ENCODE measurements at places on chromosomes 16 and 17. TPM values are rescaled to one million over a fixed set of nuclear protein-coding genes. Genes with fewer than 3 reads are reported as not detected.

Gene KRTAP3-1
- not detected for total RNA-seq

DNA sequence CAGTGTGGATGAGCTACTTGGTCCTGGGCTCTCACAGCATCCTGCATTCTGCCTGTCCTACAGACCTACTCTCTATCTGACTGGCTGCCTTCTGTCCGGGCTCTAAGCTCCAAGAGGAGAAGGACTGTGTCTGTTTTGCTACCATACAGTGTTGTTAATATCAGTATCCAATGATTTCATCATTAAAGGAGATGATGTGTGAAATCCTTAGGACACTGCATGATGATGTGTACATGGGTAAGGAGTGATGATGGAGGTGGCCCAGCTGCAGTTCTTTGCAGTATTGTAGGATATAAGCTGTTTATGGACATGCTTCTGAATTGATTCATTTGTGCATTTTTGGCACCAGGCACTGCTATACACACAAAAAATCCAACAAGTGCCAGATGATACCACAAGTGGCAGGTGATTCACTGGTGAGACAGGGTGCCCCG is 536.9 kb upstream of the CDH11 start:
- no peak for DNase-seq

GRCh38 chr17:66507103-66507923 is 204.9 kb downstream of the PRKCA start:
- no peak for DNase-seq

DNA sequence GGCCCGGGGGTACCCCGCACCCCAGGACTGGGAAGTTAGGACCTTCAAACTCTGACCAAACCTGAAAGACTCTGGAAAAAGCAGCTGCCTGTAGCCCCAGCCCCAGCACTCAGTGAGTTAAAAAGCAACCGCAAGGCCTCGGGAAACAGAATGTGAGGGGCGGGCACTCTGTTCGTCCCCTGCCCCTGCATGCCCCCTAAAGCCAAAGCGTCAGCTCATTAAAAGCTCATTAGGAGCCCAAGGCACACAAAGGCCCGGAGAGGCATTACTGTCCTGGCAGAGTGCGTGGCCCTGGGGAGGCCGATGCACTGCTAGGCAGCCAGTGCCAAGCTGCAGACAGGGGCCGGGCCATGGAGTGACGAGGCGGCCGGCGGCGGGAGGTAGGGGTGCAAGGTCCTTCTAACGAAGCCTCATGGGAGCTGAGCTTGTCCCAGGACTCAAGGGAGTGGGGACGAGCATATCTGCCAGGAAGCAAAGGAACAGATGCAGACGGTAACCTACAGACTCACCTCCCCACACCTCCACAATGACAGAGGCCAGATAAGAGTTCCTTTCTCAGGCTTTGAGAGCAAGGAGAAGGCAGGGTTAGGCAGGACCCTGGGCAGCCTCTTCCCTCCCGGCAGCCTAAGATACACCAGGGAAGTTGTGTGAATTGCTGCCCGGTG is 116.8 kb downstream of the ENGASE start:
- DNase-seq: no peak

- no peak for DNase-seq
These were observed 47.4 kb upstream of the MEIOC start for GRCh38 chr17:44608727-44609435.

Gene GDPD3
- total RNA-seq: 5.2 TPM

Gene TP53TG3
- total RNA-seq: not detected

DNA sequence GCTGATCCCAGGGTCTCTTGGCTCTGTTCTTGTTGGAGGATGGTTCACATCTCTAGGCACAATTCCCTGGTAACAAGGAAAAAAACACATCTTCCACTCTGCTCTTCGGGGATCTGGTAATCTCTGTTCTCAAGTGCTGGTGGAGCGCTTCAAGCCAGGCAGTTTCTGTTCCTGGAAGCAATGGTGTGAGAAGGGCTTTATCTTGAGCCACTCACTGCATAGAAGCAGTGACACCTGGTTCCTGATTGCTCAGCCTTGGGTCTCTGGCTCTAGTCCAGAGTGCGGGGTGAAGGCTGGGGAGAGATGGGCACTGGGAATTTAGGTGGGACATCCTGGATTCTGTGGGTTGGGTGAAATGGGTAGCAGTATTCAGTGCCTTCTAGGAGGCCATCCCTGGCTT is 14.1 kb downstream of the AKAP1 start:
- no peak for DNase-seq

Gene MYH1
- not detected for total RNA-seq

GRCh38 chr16:19639986-19640421 is 78.0 kb downstream of the KNOP1 start:
- DNase-seq: no peak

Gene KRT33A
- not detected for total RNA-seq

Gene SLC25A11
- total RNA-seq: 20.8 TPM

- no peak for DNase-seq
These were observed 70.6 kb downstream of the IRF8 start for GRCh38 chr16:85969591-85969990.

- DNase-seq: peak; percentile 88
These were observed at the start of gene YBX2 for GRCh38 chr17:7294614-7295153. TSS of gene YBX2 (minus strand) at chr17:7294639. CDS start at chr17:7294500, 139 bp downstream.

DNA sequence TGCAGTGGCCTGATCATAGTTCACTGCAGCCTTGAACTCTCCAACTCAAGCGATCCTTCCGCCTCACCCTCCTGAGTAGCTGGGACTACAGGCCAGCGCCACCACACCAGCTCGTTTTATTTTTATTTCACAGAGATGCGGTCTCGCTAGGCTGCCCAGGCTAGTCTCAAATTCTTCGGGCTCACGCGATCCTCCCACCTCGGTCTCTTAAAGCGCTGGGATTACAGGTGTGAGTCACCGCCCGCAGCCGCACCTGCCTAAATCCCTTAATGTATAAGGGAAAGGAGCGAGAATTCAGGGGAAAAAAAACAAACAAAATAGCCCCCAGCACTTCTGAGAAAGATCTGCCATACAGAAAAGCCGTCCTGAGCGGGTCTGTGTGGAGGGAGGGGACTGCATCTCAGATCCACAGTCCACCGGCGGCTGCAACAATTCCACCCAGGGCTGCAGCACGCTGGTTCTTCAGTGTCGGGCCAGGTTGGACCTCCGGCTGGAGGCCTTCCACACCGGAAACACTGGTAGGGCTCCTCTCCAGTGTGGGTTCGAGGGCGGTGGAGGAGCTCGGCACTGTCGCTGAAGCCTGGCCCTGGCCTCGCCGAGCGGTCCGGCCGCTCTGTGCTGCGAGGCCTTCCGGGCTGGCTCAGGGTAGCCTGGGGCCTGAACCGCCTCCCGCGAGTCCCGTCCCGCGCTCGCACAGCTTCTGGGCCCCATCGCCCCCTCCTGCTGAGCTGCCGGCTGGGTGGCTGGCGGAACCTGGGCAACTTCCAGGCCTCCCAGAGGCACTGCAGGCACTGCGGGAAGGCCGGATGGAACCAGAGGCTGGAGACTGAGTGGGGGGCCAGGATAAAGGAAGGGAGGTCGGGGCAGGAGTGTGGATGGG is 7.0 kb downstream of the ZNF843 start:
- DNase-seq: no peak

Gene RBBP6
- total RNA-seq: 178 TPM

GRCh38 chr17:40598619-40599467 is 33.6 kb upstream of the CCR7 start:
- peak; percentile 94 for DNase-seq

- DNase-seq: no peak
These were observed 4.9 kb downstream of the TEX14 start for GRCh38 chr17:58686980-58687379.

Gene ZSCAN10
- 0.36 TPM for total RNA-seq

- DNase-seq: no peak
These were observed 64.6 kb downstream of the JPH3 start for GRCh38 chr16:87666919-87667318.

Gene SRCIN1
- total RNA-seq: 0.06 TPM

Gene CDH5
- not detected for total RNA-seq

DNA sequence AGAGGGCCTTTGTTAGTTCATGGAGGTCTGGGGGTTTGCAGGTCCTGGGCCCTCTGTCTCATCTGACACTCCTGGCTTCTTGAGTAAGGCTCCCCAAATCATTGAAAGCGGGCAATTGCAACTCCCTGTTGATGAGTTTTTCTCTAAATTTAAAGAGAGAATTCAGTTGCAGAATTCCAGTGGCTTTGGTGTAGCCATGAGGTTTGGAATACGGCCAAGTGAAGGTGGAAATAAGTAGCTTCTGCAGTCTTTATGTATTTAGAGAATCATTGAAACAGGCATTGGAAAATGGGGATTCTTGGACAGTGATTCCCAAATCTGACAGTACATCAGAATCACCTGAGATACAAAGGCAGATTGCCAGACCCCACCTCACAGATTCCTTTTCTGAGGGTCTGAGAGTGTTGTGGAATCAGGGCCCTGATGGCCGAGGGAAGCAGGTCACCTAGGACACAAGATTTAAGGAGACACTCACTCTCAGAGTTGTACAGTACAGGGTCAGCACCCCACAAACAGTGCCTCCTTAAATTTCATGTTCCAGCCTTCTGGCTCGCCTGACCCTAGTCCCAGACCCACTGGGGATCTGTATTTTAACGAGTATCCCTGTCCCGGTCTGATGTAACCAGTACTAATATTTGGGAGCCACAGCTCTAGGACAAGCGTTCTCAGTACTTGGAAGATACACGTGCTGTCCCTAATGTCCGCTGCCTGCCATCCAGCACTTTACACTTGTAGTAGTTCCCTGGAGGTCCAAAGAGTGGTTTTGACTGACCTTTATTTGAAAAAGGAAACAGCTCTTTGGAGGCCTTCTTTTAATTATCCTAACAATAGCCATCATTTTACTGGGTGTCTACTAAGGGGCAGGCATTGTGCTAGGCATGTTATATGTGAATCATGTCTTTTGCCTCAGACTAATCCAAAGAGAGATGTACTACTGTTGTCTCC is 37.8 kb downstream of the YPEL2 start:
- no peak for DNase-seq

Gene OTOP2
- total RNA-seq: not detected

Gene ATP2A1
- 0.56 TPM for total RNA-seq

DNA sequence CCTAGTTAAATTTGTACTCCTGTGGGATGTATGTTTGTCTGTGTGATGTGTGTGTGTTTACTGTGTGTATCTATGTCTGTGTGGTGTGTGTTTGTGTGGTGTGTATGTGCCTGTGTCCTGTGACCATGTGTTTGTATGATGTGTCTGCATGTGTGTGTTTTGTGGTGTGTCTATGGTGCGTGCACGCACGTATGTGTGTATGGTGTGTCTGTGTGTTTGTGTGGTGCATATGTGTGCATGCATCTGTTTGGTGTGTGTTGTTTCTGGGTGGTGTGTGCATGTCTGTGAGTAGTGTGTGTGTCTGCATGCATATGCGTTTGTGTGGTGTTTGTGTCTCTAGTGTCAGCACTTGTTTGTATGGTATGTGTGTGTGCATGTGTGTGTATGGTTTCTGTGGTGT is 174.2 kb upstream of the RBFOX1 start:
- DNase-seq: no peak

DNA sequence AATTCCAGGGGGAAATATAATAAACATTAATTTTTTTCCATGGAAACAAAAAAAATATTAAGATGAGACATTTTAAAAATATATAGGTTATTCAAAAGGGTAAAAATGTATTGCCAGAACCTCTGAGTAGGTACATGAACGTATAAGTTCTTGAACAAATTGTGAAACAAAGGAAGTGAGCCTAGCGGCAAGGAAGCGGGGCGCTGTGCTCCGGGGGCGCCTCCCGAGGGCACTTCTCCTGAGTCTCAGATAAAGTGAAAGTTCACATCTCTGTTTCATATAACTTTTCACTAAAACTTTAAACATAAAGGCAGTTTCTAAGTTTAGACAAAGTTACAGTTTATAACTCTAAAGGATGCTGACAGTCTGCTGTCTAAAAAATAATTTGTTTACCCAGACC is 52.3 kb downstream of the TNRC6C start:
- DNase-seq: peak; percentile 41

GRCh38 chr16:27238016-27238587 is 30.5 kb downstream of the NSMCE1 start:
- peak; percentile 59 for DNase-seq

GRCh38 chr16:59356144-59356543 is 622.0 kb upstream of the GOT2 start:
- no peak for DNase-seq

DNA sequence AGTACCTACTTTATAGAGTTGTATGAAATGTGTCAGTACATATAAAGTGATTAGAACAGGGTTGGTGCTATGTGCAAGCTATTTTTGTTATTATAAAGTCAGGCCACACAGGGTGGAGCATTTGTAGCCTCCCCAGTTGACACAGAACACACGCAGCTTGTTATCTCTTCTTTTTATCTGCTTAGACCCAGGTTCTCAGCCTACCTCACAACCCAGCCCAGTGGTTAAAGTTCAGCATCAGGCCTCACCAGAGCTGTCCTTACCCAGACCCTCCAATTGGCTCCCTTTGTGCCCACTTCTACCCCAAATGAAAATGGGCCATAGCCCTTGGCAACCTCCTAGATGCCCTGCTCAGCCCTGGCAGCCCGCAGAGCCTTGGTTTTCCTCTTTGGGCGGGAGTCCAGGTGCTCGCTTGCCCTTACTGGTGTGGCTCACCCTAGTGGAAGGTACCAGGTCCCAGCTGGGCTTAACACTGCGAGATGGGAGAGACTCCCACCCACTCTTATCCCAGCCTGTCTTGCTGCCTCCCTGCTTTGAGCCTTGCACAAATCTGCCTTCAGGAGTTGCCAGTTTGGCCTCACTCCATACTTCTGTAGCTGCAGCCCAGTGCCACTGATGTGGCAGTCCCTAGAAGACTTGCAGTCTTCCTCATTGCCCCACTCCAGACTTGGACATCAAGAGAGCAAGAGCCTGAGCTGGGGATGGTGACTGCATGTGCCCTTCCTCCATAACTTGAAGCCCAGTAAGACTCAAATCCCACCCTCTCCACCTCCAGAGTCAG is 1.1 kb upstream of the PIGS start:
- DNase-seq: no peak

GRCh38 chr16:30875871-30876801 is 17.7 kb downstream of the BCL7C start:
- DNase-seq: no peak

Gene FOXL1
- not detected for total RNA-seq

- no peak for DNase-seq
These were observed 35.6 kb downstream of the PRKCA start for GRCh38 chr17:66337866-66338485.

DNA sequence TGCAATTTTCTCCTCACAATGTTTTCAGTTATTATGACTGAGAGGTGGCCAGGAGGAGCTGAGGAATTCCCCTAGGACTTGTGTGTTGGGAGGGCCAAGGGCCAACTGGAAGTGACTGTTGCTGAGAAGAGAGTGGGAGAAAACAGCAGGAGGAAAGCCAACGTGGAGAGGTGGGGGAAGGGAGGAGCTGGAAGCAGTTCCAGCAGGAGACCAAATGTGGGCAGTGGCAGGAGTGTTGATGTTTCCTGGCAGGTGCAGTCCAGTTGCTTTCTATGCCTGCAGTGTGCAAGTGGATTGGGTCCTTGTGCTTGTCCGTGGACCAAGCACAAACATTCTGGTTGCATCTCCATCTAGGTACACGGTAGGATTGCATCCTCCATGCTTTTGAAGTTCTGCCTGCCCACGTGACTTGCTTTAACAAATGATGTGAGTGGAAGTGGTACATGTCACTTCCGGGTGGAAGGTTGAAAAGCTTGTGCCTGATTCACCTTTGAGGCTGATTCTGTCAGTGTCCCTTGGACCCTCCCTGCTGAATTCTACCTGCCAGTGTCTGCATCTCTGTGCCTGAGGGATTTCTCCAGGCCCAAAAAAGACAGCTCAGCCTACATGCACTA is 54.7 kb upstream of the CRHR1 start:
- no peak for DNase-seq
